ENCODE measurements at places on chromosomes 7 and 10. TPM values are rescaled to one million over a fixed set of nuclear protein-coding genes. Genes with fewer than 3 reads are reported as not detected.

- no peaks in the 10 kb centered on the region for H3K27me3 ChIP-seq
- no peak overlapping the region for H3K4me3 ChIP-seq
- no peaks in the 10 kb centered on the region for H3K36me3 ChIP-seq
- no peak overlapping the region for H3K27ac ChIP-seq
These were observed 21.2 kb upstream of the NPS start for GRCh38 chr10:127527891-127528290.

GRCh38 chr7:112266141-112266540, 59.6 kb downstream of the ZNF277 start:
- H3K4me1 ChIP-seq: no peaks in the 10 kb centered on the region
- no peak overlapping the region for H3K4me3 ChIP-seq
- H3K27ac ChIP-seq: no peak overlapping the region

DNA sequence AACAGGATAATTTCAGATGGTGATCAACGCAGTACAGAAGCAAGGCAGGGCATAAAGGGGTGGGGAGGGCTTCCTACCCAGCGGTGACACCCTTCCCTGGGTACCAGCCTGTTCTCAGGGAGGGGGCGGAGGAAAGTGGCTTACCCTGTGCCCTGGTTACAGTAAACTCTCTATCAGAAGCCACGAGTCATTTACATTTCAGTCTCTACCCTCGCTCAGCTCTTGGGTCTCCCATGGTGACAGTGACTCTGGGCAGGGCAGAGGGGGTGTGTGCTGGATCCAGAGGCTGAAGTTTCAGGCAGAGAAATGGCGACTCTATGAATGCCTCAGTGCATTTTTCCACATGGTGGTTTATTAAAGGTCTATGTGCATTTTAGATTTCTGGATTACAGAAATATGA, 107.0 kb downstream of the ADARB2 start:
- H3K27ac ChIP-seq: no peak overlapping the region
- H3K4me3 ChIP-seq: no peak overlapping the region
- no peaks in the 10 kb centered on the region for H3K36me3 ChIP-seq
- no peaks in the 10 kb centered on the region for H3K4me1 ChIP-seq
- no peak for DNase-seq

DNA sequence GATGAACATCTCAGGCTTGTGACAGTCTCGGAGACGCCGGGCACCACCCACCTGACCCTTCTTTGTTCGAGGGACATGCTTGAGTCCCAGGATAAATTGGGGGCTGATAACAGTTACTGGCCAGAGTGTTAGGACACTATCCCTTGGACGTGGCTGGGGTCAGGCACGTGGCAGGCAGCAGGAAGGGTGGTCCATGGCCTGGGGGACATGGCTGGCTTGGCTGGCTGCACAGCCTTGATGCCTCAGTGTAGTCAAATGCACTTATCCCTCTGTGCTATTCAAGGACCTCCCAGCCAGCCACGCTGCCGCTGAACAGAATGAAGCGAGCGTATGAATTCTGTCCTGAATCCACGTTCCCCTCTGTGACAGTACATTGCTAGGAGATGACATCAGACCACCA, 662.0 kb upstream of the FOXK1 start:
- DNase-seq: no peak
- H3K27ac ChIP-seq: no peak overlapping the region
- no peaks in the 10 kb centered on the region for H3K36me3 ChIP-seq
- H3K4me1 ChIP-seq: no peaks in the 10 kb centered on the region

DNA sequence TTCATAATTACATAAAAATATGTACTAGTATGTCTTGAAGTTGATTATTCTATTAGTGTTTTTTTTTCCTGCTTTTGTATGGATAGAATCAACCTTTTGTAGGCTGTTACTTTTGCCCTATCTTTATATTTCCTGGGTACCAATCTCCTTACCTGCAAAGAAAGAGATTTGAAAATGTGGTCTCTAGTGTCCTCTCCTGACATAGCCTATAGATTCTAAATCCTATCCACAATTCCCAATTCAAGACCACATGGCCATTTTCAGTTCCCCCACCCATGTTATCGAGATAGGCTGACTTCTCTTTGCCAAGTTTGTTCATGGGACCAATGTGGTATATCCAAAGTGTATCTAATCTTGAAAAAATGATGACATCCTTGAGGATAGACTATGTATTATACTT, 269.4 kb upstream of the SEMA3D start:
- no peaks in the 10 kb centered on the region for H3K36me3 ChIP-seq
- no peaks in the 10 kb centered on the region for H3K4me1 ChIP-seq
- no peak overlapping the region for H3K27ac ChIP-seq

DNA sequence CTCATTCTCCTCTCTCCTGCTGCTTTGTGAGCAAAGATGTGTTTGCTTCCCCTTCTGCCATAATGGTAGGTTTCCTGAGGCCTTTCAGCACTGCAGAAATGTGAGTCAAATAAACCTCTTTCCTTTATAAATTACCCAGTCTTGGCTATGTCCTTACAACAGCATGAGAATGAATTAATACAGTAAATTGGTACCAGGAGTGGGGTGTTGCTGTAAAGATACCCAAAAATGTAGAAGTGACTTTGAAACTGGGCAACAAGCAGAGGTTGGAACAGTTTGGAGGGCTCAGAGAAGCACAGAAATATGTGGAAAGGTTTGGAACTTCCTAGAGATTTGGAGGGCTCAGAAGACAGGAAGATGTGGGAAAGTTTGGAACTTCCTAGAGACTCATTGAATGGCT, 388.7 kb upstream of the GHITM start:
- no peak overlapping the region for H3K4me3 ChIP-seq
- H3K36me3 ChIP-seq: no peaks in the 10 kb centered on the region
- H3K4me1 ChIP-seq: no peaks in the 10 kb centered on the region
- H3K27ac ChIP-seq: no peak overlapping the region

- H3K4me3 ChIP-seq: no peak overlapping the region
- no peak overlapping the region for H3K27ac ChIP-seq
- H3K4me1 ChIP-seq: no peaks in the 10 kb centered on the region
These were observed 39.4 kb downstream of the COL28A1 start for GRCh38 chr7:7496311-7496710.

The CTBP2 gene
- 57.7 TPM for total RNA-seq

DNA sequence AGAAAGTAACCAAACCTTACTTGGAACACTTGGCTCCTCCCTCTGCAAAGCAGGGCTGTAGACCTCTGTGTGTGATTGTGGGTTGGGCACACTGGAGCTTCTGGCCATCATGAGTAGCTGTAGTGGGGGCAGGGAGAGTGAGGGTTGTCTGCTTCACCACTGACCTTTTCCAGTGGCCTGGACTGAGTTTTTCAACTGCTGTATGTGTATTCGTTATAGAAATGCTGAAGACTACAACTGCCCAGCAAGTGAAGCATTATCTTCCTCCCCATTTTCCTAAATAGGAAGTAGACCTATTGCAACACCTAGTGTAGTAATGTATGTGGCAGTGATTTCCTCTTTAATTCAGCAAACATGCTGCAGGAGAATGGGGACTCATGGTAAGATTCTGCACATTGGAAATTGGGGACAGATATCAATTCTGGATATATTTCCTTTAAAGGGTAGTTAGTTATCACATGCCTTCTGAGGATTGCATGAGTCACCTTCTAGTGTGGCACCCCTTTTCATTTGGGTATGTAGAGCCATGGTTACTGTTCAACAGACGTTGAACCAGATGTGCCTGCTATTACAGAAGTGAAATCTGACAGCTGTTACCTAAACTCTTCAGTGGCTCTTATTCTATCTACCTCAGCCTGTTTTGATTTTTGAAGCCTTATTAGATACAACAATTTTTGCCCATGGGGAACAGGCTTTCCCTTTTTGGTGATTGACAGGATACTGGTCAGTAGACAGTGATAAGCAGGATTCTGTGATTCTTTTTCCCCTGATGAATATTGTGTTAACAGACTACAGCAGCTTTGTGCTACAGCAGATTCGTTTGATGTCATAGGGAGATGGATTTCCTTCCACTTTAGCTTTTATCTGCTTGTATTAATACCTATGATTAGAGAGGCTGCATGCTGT, 130.9 kb downstream of the SND1 start:
- H3K36me3 ChIP-seq: no peaks in the 10 kb centered on the region
- no peak overlapping the region for H3K4me3 ChIP-seq
- no peaks in the 10 kb centered on the region for H3K4me1 ChIP-seq

The SPDYE6 gene
- not detected for total RNA-seq

The ZPBP gene
- total RNA-seq: not detected

GRCh38 chr7:82726038-82726800, 282.6 kb upstream of the CACNA2D1 start:
- no peaks in the 10 kb centered on the region for H3K36me3 ChIP-seq
- H3K4me3 ChIP-seq: no peak overlapping the region
- DNase-seq: no peak
- H3K27ac ChIP-seq: no peak overlapping the region
- H3K4me1 ChIP-seq: no peaks in the 10 kb centered on the region
- H3K27me3 ChIP-seq: no peaks in the 10 kb centered on the region

- no peak overlapping the region for H3K4me3 ChIP-seq
- H3K27ac ChIP-seq: peak overlapping the region; percentile 84
- no peaks in the 10 kb centered on the region for H3K27me3 ChIP-seq
These were observed 98.9 kb upstream of the KIF5B start for GRCh38 chr10:32155075-32155516.

- no peaks in the 10 kb centered on the region for H3K4me1 ChIP-seq
- no peaks in the 10 kb centered on the region for H3K27me3 ChIP-seq
- no peaks in the 10 kb centered on the region for H3K36me3 ChIP-seq
- H3K27ac ChIP-seq: no peak overlapping the region
- no peak overlapping the region for H3K4me3 ChIP-seq
These were observed 94.8 kb downstream of the TCERG1L start for GRCh38 chr10:131216681-131217230.

- DNase-seq: no peak
- H3K4me3 ChIP-seq: no peak overlapping the region
- no peaks in the 10 kb centered on the region for H3K27me3 ChIP-seq
- H3K27ac ChIP-seq: no peak overlapping the region
- no peaks in the 10 kb centered on the region for H3K36me3 ChIP-seq
- H3K4me1 ChIP-seq: no peaks in the 10 kb centered on the region
These were observed 517.4 kb downstream of the CCSER2 start for GRCh38 chr10:84845628-84846261.

- no peaks in the 10 kb centered on the region for H3K4me1 ChIP-seq
- H3K36me3 ChIP-seq: peaks cover 32% of the 10 kb centered on the region
- DNase-seq: no peak
- H3K27me3 ChIP-seq: no peaks in the 10 kb centered on the region
- no peak overlapping the region for H3K27ac ChIP-seq
These were observed 11.8 kb upstream of the PRKAR1B start for GRCh38 chr7:738723-739454.

GRCh38 chr7:2325162-2325561, 10.9 kb upstream of the SNX8 start:
- H3K27me3 ChIP-seq: no peaks in the 10 kb centered on the region
- no peaks in the 10 kb centered on the region for H3K36me3 ChIP-seq
- no peak overlapping the region for H3K27ac ChIP-seq
- no peak overlapping the region for H3K4me3 ChIP-seq
- no peaks in the 10 kb centered on the region for H3K4me1 ChIP-seq

GRCh38 chr10:51910596-51910995, 211.2 kb upstream of the CSTF2T start:
- H3K27ac ChIP-seq: no peak overlapping the region
- DNase-seq: no peak
- no peak overlapping the region for H3K4me3 ChIP-seq
- H3K36me3 ChIP-seq: no peaks in the 10 kb centered on the region
- peaks cover 23% of the 10 kb centered on the region for H3K4me1 ChIP-seq

The MSMB gene
- not detected for total RNA-seq

DNA sequence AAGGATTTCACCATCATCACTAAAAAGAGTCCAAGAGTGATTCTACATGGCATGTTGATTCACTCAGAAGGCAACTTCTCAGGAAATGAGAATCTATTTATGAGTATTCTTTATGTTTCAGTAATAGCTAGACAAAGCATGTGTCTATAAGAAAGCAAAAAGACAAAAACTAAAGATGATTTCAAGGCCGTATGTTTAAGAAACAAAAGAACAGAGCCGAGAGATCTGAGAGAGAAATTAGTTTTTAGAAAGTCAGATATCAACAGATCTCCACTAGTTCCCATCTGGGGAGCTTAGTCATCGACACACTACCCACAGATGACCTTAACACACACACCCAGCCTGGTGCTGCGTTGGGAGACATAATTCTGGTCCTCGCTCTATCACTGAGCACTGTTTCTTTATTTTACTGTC, 21.0 kb downstream of the PIP4K2A start:
- H3K4me1 ChIP-seq: no peaks in the 10 kb centered on the region
- DNase-seq: no peak
- no peaks in the 10 kb centered on the region for H3K36me3 ChIP-seq
- H3K4me3 ChIP-seq: no peak overlapping the region
- no peak overlapping the region for H3K27ac ChIP-seq

GRCh38 chr10:1451941-1452340, 285.4 kb downstream of the ADARB2 start:
- H3K36me3 ChIP-seq: no peaks in the 10 kb centered on the region
- no peak overlapping the region for H3K27ac ChIP-seq
- no peaks in the 10 kb centered on the region for H3K4me1 ChIP-seq

DNA sequence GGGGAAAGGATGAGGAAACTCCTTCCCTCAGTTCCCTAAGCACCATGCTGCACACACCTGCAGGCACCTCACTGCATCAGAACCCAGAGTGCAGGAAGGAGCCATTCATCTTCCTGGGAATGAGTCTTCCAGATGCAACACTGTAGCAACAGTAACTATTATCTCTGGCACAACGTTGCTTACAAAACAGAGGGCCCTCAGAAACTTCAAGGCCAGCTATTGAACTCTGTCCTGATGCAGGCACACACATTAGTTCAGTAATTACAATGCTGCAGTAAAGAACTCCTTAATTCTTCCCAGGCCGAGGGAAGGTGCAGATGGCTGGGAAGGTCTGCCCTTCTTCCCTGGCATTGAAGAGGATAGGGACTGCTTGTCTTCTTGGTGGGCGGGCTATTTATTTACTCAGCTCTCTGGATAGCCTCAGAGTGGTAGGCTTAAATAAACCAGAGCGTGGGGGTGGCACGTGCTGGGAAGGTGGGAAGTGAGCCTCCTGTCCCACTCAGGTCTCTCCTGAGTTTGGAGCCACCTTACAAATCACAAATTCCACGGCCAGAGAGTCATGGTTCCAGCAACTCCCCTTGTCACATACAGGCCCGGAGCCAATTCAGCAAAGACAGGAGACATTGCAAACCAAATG, 125.1 kb upstream of the JCAD start:
- peaks cover 6% of the 10 kb centered on the region for H3K4me1 ChIP-seq
- no peak overlapping the region for H3K4me3 ChIP-seq
- DNase-seq: no peak
- H3K27ac ChIP-seq: no peak overlapping the region

All from ascending aorta (tissue), 2 donors.